Lower leg skin (tissue), 4 donors: ENCODE measurements at places on chromosomes 3 and 15.

DNA sequence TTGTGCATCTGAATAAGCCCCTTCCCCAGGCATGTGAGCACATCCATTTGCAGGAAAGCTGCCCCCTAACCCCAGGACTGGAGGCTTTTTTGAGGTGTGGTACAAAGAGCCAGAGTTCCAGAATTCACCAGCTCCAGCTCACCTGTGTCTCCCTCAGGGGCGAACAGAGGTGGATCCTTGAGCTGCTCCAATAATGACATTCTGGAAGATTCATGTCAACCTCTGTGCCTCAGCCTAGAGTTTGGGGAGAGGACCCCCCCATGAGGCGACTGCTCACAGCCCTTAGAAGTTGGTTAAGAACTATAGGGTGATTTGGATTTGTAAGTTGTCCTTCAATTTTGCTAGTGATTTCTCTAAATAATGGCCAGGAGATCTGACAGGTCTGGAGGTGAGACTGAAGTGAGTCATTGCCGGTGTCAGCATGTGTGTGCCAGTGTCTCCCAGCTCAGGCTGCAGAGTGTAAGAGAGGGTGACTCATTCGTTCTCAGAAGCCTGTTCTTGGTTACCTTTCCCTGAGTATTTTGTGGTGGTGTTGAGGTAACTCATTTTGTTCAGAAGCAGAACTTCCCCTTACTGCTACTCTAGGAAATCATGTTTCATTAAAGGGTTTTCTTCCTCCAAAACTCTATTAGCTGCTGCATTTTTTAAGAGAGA lies 136.9 kb upstream of the TOPAZ1 start:
- DNase-seq: no peak

- DNase-seq: no peak
Measured at GRCh38 chr3:133113526-133113925, 75.3 kb downstream of the TMEM108 start.

DNA sequence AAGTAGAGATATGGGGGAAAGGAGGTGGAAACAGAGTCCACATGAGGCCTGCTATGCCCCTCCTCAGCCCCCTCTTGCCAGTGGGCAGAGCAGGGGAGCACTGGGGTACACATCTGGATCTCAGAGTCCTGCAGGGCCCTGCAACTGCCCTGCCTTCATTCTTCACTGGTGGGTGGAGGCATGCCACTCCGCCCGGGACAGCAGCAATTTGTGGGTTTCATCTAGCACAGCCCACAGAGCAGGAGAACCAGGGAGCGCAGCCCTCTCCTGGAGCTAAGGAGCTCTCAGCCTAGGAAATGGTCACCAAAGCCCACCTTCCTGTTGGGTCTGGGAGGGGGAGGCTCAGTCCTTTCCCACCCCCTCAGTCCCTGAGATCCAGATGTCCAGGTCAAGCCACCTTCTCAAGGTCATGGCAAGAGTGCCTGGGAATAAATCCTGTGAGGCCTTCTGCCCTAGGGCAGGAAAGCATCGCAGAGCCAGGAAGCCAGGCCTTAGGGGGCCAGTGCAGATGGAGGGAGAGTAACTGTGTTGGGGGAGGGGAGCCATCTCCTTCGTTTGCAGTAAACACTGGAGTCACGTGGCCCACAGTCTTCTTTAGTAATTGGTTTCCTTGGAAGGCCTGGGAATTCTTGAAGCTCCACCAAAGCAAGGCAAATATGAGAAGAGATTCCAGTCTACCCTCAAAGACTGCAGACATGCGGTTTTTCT lies 31.0 kb downstream of the ANP32A start:
- no peak for DNase-seq

DNA sequence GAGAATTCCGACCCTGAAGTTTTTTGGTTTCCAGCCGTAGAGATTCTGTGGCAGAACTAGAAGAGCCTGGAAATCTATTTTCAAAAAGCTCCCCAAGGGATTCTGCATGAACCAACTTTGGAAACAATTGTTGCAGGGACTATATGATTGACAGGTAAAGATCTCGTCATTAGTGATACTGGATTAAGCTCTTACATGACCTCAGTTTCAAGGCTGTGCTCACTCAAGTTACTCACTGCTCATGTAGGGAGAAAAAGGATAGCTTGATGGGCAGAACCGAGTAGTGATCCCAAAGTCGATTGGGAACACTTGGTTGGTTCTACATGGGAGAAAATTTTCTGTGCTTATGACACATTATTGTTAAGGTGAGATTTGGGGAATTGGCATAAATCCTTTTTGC lies 142.3 kb upstream of the RASGRP1 start:
- DNase-seq: no peak

GRCh38 chr15:91408476-91409076 lies 308.5 kb downstream of the SV2B start:
- no peak for DNase-seq

- no peak for DNase-seq
Measured at GRCh38 chr3:130465521-130465920, 51.5 kb upstream of the COL6A6 start.

DNA sequence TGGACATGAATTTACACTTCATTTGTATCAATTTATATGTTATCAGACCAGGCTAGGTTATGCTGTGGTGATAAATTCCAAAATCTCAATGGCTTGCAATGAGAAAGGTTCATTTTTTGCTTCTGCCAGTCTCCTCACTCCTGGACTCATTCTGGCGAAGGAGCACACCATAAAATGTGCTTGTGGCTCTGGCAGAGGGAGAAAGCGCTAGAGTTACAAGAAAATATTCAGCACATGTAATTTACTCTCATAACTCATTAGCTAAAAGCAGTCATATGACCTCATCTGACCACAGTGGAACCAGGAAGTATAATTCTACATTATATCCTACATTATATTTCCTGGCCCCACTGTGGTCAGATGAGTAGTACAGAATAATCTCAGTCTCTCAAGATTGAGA lies 193.8 kb downstream of the BCHE start:
- DNase-seq: no peak

DNA sequence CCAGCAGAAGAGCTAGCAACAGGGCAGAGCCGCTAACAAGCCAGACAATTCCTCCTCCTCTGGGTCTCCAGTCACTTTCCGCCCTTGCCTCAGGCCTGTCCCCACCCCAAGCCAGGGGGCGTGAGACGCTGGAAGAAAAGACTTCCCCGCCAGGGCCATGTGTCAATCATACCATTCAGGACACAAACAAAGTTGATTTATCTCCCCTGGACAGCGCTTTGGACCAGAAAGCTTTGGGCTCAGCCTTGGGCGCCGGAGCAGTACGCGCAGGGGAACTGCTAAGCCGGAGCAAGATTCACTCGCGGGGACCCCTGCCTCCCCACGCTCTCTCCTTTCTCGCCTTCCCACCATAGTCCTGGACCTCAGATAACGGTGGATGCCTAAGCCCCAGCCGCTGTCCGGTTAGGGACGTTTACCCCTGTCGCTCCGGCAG lies 479 bp downstream of the LRRC2 start:
- peak; percentile 61 for DNase-seq

DNA sequence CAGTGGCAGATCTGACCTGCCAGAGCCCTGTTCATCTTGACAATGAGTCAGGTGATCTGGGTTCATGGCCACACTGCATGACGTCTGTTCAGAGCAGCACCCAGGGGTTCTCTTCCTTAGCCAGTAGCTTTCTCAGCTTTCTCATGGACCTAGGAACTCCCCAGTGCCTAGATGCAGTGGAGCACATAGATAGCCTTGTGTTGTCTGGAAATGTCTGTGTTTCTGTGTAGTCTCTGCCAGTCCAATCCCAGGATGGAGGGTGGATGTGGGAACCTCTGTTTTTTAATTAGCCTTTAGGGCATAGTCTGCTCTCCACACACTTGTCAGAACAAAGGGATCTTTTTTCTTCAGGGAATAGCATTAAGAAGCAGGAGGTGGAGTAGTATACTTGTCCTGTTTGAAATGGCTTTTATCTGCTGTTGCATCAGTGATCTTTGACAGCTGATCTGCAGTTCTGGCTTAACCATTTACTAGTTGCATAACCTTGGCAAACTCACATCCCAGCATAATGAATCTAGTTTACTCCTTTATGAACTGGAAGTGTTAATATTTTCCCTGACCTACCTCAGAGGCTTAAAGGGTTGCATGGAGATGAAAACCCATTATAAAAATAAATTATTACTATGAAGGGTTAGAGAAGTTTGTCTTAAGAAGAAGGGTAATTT lies 16.1 kb upstream of the CACNA1D start:
- DNase-seq: no peak

- DNase-seq: no peak
Measured at GRCh38 chr15:51818150-51818549, 11.3 kb upstream of the TMOD3 start.

GRCh38 chr3:23810343-23811184 lies 4.8 kb downstream of the UBE2E1 start:
- no peak for DNase-seq

GRCh38 chr3:190485830-190486532 lies 27.9 kb upstream of the IL1RAP start:
- DNase-seq: no peak

- DNase-seq: no peak
Measured at GRCh38 chr15:45604326-45604725, 17.1 kb downstream of the BLOC1S6 start.

GRCh38 chr15:71338265-71338664 lies 223.0 kb downstream of the THSD4 start:
- DNase-seq: no peak

DNA sequence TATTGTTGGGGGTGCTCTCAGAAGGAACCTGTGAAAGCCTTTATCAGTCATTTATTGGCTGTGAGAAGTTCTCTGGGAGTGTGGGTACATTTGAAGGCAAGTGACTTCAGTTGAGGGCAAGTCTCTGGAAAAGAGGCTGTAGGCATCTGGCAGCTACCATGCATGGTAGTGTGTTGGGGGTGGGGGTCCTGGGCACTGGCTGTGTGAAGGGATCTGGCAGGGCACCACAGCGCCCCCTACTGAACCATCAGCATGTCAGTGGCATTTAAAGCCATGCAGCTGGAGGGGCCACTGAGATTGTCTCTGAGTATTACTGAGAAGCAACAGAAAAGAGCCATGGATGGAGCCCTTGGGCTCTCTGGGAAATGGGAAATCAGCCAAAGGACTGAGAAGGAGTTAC lies 30.6 kb downstream of the CRTAP start:
- DNase-seq: peak; percentile 61

GRCh38 chr3:126498461-126498860 lies 19.1 kb downstream of the UROC1 start:
- no peak for DNase-seq

DNA sequence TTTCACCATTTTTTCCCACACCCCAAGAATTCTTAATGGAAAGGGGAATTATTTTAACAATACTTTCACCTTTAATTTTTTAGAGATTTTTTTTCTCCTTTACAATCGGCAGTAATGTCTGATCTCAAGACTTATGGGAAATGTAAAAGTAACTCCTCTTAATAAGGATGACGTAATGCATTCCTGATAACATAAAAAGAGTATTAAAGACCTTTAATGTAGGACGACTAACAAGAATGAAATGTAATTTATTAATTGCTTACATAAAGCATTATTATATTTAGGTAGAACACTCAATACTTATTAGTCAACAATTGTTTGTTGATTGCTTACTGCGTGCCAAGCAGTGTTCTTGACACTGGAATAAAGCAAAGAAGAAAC lies 416.8 kb upstream of the NAALADL2 start:
- DNase-seq: no peak

DNA sequence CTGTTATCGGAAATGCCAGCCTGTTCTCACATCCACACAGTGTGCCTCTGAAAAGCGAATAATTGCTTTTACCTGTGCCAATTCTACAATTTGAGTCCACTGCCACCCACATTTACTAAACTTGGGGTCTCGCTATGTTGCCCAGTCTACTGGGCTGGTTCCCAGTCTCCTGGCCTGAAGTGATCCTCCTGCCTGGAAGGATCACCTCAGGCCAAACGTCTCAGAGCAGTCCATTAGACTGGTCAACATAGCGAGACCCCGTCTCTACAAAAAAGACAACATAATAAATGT lies 827 bp upstream of the INO80 start:
- DNase-seq: no peak

DNA sequence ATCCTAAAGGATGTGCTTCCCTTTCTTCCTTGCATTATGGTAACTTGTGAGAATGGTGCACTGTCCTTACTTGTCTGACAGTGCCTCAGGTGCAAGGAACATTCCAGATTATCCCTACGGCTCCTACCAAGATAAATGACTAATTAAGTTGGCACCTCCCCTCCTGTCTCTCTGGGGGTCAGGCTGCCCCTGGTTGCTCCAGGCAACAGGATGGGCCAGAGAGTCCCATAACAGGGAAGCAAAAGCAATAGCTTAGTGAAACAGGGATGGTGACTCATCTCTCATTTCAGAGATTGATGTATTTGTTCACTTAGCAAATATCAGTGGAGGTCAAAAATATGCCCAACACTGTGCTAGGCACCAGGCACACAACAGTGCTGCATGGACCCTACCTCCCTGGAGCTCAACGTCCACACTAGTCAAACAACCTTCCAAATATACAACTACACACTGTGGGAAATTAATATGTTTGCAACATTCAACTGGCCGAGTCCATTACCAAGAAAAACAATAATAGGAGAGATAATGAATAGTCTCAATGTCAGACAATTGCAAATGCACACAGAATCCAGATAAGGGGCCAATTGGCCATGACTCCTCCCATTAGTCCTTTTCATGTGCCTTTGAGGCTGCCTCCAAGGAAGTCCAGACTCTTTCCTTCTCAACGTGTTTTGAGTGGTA lies 249.0 kb downstream of the TLE3 start:
- no peak for DNase-seq

GRCh38 chr3:190497811-190498210 lies 16.1 kb upstream of the IL1RAP start:
- no peak for DNase-seq

- DNase-seq: no peak
Measured at GRCh38 chr3:129602309-129602708, 4.2 kb downstream of the PLXND1 start.

- no peak for DNase-seq
Measured at GRCh38 chr3:111613294-111613693, 18.1 kb upstream of the ZBED2 start.

DNA sequence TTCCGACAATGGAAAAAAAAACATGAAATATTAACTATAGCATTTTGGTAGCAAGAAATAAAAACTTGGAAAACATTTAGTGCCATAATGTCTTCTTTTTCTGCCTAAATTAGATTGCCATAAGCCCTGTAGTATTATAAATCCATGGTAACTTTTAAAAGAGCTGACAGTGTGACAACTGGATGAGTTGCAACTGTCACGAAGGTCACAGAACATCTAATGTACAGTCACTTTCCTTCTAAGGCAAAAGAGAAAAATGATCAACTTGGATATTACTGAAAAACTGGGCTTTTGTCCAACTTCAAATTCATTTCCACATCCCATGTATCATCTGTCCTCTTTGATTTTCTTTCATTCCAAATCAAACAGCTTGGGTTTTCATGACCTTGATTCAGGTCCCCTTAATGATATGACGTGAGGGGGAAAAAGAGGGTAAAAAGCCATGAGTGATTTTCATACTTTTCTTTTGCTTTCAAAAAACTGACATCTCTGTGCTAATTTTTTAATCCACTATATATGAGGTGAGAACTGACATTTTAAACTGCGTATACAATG lies 602 bp downstream of the CPB1 start:
- no peak for DNase-seq
